DND-41 (cell line): ENCODE measurements at places on chromosomes 5 and 9.

DNA sequence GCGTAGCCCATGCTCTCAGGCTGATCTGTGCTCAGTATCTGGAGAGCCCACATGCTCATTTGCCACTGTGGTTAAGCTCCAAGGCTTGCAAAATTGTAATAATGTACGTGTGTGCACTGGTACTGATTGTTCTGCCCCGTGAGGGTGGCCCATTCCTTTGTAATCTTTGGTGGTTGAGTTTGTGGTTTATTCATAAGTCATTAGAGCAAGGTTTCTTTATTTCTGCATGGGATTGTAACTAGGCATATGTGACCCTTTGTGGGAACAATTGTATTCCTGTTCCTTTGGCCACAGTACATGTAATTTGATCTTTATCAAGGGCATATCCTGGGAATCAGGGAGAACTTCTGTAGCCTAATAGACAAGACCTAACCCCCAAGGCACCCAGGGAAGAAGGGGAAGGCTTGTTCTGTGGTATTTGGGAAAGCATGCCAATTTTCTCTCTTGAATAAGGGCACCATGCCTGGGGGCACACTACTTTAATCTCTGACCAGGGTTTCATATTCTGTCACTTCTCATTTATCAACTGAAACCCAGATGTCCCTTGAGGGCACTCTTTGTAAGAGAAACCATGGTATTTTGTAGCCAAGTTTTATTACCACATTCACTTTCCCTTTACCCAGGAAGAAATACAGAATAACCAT is 74.6 kb downstream of the NPR3 start:
- DNase-seq, result no peak

DNA sequence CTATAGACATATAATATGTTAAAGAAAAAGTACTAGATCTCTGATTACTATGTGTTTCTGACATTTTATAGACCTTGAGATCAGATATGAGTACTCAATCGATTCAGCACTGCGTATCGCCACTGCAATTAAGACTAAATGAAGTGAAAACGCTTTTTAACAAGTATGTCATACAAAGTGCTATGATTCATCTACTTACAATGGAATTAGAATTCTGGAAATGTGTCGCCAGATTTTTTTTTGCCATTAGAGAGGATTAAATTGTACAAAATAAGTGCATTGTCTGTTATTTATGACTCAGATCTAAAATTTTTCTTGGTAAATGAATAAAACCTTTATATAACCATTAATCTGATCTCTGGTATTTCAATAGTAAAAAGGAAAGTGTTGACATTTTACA is 20.0 kb upstream of the AGGF1 start:
- DNase-seq, result no peak

DNA sequence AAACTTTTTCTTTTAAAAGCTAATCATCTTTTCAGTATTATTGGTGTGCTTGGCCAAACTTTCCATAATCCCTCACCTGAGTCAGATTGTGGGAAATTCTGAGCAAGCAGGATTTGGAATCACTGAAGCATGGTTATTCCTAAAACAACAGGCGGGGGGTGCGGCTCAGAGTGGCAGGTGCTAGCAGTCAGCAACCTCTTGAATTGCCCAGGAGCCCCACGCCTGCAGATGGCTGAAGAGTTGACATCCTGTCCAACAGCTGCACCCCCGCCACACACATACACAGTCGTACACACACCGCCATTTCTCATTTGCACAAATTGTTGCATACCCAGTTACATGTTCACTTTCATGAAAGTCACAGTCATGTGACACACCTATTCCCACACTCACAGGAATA is 96.6 kb downstream of the LHX2 start:
- no peak for DNase-seq

DNA sequence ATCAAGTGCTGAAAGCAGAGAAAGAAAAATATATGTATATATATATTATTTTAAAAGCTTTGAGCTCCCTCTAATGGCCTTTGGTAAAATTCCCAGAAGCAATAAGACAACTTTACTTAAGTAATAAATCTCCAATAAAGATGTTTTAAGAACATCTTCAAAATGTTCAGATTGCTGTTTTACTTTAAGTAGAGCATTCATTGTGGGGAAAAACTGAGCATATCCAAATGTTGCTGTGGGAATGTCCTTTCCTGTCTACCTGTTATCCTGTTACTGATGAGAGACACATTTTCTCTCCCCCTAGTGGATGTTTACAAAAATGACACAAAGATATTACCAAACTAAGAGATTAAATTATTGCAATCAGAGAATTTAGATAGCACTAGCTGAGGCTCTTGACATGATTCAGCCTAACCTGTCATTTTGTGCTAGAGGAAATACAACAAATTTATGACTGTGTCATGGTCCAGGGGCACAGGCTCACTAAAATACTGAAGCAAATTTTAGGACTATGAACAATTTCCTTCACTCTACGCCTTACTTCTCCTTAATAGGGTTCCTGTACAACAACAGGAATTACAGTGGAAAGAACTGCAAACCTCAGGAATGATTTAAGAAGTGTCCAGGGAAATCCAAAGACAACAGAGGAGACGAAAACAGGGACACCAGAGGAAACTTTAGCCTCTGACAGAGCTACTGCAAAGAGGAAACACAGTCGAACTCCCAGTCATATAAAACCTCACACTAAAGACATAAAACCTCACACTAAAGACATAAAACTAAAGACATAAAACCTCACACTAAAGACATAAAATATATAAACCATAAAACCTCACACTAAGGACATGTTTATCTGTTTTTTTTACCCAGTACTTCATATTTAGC is 24.3 kb upstream of the PRRC1 start:
- DNase-seq, result no peak

DNA sequence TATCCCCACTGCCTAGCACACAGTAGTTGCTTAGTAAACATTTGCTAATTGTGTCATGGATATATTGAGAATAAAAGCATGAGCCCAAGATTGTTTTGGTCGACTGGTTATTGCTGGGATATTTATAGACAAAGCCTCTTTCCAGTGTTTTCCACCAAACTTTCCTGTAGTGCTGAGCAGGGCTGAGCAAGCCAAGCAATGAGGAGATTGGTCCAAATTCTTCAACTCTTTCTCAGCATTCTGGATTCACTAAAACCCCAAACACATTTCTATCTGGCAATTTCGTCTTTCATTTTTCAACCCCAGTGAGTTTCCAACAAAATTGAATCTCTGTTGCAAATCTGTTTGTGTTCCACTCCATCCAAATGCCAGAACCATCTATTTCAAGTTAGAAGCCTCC is 31.9 kb upstream of the TARS1 start:
- DNase-seq, result no peak

DNA sequence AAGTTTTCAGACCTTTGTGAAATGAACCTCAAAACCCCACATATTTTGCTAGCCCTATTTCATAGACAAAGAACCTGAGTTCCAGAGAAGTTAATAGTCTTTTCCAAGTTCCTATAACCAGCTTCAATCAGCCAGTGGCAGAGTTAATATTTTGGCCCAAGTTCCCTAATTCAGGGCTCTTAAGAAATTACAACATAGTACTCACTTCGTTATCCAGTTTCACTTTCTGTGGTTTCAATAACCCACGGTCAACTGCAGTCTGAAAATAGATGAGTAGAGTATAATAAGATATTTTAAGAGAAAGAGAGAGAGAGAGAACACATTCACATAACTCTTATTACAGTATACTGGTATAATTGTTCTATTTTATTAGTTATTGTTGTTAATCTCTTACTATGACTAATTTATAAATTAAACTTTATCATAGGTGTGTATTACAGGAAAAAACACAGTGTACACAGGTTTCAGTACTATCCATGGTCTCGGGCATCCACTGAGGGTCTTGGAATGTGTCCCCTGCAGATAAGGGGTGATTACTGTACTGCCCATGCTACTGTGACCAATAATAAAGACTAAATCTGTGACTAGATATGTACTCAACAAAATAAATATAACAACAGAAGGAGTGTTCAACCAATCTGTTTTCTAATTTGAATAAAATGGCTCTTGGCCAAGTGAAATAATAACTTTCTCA is 9.3 kb upstream of the MYOT start:
- no peak for DNase-seq
